ENCODE measurements at places on chromosomes 11 and 22. TPM values are rescaled to one million over a fixed set of nuclear protein-coding genes. Genes with fewer than 3 reads are reported as not detected.

DNA sequence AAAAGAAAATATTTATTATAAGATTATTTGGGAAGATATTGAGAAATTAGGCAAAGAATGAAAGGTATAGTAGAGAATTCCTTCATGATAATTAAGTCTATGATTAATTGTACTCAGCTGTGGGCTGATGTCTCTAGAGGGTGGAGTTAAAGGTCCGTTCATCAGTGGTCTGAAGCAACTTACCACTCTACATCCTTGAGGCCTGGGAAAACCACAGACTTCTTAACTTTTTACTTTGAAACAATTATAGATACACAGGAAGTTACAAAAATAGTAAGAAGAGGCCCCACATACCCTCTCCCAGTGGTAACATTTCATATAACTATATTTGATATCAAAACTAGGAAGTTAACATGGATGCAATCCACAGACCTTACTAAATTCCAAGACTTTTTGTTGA lies 167.0 kb upstream of the NECTIN1 start:
- no peak overlapping the region for H3K4me3 ChIP-seq
- H3K4me1 ChIP-seq = no peaks in the 10 kb centered on the region
- no peak overlapping the region for H3K27ac ChIP-seq
- H3K27me3 ChIP-seq = no peaks in the 10 kb centered on the region
- no peaks in the 10 kb centered on the region for H3K36me3 ChIP-seq
- DNase-seq = no peak

GRCh38 chr22:40965936-40966725 lies 15.0 kb downstream of the RBX1 start:
- no peaks in the 10 kb centered on the region for H3K36me3 ChIP-seq
- H3K4me3 ChIP-seq = no peak overlapping the region
- H3K27ac ChIP-seq = no peak overlapping the region

Gene FGF3
- not detected for total RNA-seq

DNA sequence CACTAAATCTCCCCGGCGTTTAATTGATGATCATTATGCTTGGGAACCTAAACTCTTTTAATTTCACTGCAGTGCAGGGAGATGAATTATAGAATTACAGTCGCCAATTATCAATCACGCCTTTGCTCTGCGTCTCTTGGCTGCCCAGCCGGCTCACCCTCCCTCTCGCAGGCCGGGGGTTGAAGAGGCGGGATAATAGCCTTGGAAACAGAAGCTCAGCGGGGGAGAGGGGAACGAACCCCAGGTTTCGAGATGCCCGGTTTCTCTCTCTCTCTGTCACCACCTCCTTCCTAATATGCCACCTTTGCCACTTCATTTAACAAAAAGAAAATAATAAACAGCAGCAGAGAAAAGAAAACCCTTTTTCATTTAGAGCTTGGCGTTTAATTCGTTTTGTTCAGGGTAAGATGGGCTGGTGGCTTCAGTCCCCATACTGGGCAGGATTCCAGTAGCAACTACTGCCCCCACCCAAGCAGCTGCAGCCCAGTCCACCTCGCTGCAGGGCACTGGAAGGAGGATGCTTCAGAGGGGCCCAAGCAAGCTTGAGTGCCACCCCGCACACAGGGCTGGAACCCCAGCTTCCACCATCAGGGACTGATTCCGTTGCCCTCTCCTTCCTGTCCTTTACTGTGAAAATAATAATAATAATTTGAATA lies 271.7 kb downstream of the BUD13 start:
- DNase-seq = no peak
- no peak overlapping the region for H3K4me3 ChIP-seq
- H3K27me3 ChIP-seq = peaks cover 4% of the 10 kb centered on the region
- H3K27ac ChIP-seq = no peak overlapping the region

Gene TSSK2
- not detected for total RNA-seq

Gene COX8A
- 383 TPM for total RNA-seq

Gene YPEL1
- total RNA-seq = 4.9 TPM

- no peak overlapping the region for H3K4me3 ChIP-seq
- peaks cover 33% of the 10 kb centered on the region for H3K36me3 ChIP-seq
- DNase-seq = no peak
- H3K27me3 ChIP-seq = no peaks in the 10 kb centered on the region
Observed at GRCh38 chr22:46105494-46106278, 44.6 kb upstream of the PPARA start.

Gene MAJIN
- total RNA-seq = not detected

DNA sequence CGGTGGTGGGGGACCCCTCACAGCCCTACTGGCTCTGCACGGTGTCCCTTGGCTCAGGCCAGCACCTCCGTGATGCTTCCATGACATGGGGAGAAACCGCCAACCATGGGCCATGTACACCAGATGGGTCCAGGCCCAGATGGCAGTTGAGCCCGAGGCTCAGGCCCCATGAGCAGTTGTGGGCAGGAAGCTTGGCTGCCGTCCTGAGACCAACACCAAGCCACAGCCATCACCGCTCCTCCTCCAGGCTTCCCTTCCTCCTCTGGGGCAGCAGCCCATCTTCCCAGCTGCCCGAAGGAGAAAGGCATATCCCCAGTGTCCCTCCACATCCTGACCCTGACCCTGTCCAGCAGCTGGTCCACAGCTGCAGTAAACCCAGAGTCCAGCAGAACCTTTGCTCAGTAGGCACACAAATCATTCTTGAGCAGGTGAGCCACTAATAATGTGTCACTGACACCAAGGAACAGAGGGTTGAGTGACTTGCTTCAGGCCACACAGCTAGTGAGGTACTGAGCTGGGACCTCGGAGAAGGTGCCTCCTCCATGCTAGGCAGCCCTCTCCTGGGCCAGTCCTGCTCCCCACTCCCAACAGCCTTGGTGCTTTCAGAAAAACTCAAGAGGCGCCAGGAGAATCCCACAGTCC lies 204.9 kb downstream of the CTTN start:
- no peaks in the 10 kb centered on the region for H3K27me3 ChIP-seq
- no peaks in the 10 kb centered on the region for H3K36me3 ChIP-seq
- H3K4me1 ChIP-seq = no peaks in the 10 kb centered on the region
- H3K27ac ChIP-seq = no peak overlapping the region
- H3K4me3 ChIP-seq = no peak overlapping the region

DNA sequence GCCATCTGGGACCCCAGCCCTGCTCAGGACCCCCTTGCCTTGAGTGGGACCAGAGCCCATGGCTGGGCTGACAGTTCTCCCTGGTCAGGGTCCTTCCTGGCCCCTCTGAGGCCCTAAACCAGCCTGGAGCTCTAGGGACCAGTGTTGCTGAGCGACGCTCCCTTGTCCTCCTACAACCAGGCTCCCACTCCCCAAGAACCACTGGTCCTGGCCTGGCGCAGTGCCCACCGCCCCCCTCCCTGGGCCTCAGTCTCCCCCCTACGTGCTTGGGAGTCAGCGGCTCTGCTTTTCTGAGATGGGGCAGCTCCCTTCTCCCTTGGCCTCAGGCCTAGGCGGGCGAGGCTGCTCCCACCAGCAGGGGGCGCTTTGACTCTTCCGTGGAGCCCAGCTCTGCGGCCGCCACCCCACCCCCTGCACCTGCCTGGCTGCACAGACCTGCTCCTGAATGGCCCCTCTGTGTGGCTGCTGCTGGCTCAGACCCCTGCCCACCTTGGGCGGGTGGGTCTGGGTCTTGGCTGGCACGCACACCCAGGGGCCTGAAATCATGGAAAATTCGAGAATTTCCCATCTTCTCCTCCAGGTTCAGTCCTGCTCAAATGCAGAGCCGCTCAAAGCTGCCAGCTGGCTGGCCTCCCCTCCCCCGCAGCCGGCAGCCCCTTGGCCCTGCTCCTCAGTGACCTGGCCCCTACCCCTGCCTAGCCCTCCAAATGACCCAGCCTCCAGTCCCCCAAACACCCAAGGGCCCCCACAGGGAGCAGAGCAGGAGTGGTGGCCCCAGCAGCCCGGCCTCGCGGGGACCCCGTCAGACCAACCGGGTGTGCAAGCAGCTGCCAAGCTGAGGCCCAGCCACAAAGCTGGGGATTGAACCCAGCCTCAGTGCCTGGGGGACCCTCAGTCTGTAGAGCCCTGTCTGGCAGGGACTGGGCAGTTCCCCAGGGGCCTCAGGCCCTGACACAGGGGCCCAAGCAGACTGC lies 9.1 kb downstream of the PRR33 start:
- peaks cover 35% of the 10 kb centered on the region for H3K36me3 ChIP-seq
- peak overlapping the region; percentile 96 for H3K27ac ChIP-seq
- peaks cover 56% of the 10 kb centered on the region for H3K4me1 ChIP-seq
- H3K4me3 ChIP-seq = no peak overlapping the region

DNA sequence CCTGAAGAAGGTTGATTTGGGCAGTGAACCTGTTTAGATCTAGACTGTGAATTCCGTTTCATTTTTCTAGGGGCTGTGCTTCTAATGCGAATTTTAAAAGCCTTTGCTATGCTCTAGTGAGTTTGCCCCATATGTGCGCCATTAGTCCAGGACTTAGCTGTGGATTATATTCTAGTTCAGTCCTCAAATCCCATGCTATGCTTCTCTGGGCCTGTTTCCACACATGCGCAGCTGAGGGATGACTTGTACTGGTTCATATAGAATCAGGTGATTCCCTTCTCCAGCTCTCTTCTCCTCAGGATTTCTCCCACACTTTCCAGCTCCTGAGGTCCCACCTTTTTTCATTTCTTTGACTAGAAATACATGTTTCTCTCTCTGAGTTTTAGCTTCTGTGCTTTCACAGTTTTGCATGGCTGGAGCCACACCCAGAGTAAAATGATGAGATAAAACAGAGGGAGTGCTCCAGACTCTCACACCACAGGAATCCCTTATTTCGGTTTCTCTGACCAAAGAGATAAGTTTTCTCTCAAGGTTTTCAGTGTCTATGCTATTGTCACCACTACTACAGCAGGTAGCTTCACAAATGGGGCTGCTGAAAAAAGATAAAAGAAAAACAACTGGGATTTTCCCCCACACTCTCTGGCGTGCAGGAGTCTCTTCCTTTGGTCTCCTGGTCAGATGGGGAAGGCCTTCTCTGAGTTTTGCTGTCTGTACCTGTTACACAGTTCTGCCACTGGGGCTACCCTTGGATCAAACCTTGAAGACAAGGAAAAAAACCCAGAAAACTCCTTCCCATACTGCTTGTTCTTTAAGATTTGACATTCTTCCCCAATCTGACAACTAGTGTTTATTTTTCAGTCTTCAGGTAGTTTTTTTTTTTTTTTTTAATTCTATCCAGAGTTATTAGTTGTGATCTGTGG lies 96.2 kb upstream of the TEAD1 start:
- H3K27ac ChIP-seq = no peak overlapping the region
- H3K4me1 ChIP-seq = no peaks in the 10 kb centered on the region
- no peaks in the 10 kb centered on the region for H3K27me3 ChIP-seq
- DNase-seq = no peak

- DNase-seq = no peak
- H3K27me3 ChIP-seq = no peaks in the 10 kb centered on the region
- H3K27ac ChIP-seq = no peak overlapping the region
- H3K4me1 ChIP-seq = peaks cover 21% of the 10 kb centered on the region
Observed at GRCh38 chr22:28148816-28149465, 229.9 kb upstream of the PITPNB start.

Gene P2RY2
- 27.3 TPM for total RNA-seq

Gene UBQLN3
- not detected for total RNA-seq

Measured in vagina (tissue), 2 donors.